ENCODE measurements at places on chromosomes 3 and 15.

GRCh38 chr15:56931639-56932508, 13.4 kb downstream of the TCF12 start:
- no peak overlapping the region for H3K27ac ChIP-seq
- H3K4me1 ChIP-seq, result peaks cover 40% of the 10 kb centered on the region
- no peaks in the 10 kb centered on the region for H3K36me3 ChIP-seq
- no peaks in the 10 kb centered on the region for H3K27me3 ChIP-seq

DNA sequence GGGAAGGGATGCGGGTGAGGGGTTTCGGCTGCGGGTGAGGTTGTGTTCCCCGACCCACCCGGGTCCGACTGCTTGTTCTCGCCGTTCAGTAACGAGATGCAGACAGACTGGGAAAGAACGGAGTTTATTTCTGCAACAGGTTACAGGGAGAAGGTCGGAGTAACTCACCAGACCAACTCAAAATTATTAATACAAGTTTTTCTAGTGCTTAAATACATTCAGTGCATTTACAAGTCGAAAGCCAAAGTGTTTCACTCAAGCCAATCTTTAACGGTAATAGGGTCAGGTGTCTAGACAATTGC, 492 bp upstream of the HIGD1A start:
- no peak for DNase-seq
- peak overlapping the region; percentile 74 for H3K27ac ChIP-seq
- H3K36me3 ChIP-seq, result no peaks in the 10 kb centered on the region
- peak overlapping the region; percentile 75 for H3K4me3 ChIP-seq

GRCh38 chr3:113441051-113441770, at the start of gene CFAP44:
CFAP44 (minus strand) TSS chr3:113441493; CDS start chr3:113433664, 7,829 bp downstream.
- H3K4me1 ChIP-seq, result no peaks in the 10 kb centered on the region
- peak within 1 kb of the TSS; percentile 47 for H3K4me3 ChIP-seq
- no peaks in the 10 kb centered on the region for H3K36me3 ChIP-seq

- no peaks in the 10 kb centered on the region for H3K36me3 ChIP-seq
- no peak overlapping the region for H3K4me3 ChIP-seq
- no peak overlapping the region for H3K27ac ChIP-seq
- no peaks in the 10 kb centered on the region for H3K27me3 ChIP-seq
- H3K4me1 ChIP-seq, result no peaks in the 10 kb centered on the region
These were observed 150.1 kb downstream of the MEX3B start for GRCh38 chr15:81895723-81896122.

Measured in T-cell (primary cell).